ENCODE measurements at places on chromosomes 6 and 20. TPM values are rescaled to one million over a fixed set of nuclear protein-coding genes. Genes with fewer than 3 reads are reported as not detected.
A peak's percentile ranks its signal among the peaks of the same experiment; 100 is the strongest.

- DNase-seq, result no peak
These were observed at the start of gene STK35 for GRCh38 chr20:2101057-2101864. Gene STK35, plus strand, starts transcription at chr20:2101827. Its CDS starts 55 bp downstream, at chr20:2101882.

DNA sequence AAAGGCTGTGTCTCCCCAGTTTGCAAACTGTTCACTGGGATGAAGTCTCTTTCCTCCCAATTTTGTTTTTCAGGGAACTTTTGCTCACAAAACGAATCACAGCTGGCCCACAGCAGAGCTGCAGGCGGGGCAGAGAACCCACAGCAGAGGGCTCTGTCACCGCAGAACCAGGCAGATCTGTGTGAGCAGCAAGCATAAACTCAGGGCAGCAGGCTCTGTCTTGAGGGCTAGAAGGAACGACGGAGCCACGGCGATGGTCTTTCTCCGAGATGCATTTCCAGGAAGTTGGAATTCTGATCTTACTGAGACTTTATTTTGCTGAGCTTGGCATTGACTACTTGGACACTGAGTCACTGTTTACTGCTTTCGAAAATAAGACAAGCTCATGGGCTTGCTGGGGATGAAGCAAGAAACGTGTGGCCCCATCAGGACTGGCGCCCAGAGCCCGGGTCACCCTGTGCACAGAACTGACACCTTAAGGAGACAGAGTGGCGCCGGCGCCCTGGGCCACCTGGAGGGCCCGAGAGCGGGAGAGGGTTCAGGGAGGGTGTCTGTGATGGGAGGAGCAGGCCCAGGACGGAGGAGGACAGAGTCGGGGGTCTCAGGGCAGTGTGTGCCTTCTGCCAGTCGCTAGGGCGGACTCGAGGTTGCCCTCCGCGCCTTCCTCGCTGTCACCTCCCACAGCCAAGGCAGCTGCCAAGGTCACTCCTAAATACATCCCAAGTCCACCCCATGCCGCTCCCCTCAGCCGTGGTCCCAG is 106.3 kb upstream of the NXT1 start:
- peak; percentile 45 for DNase-seq

The GUCA1A gene
- not detected for polyA plus RNA-seq

The MATN4 gene
- polyA plus RNA-seq, result not detected

The ADAM33 gene
- polyA plus RNA-seq, result 5.9 TPM

The KCNK5 gene
- 0.96 TPM for polyA plus RNA-seq
